COLO829 (cell line): ENCODE measurements at places on chromosomes 2 and 18.

DNA sequence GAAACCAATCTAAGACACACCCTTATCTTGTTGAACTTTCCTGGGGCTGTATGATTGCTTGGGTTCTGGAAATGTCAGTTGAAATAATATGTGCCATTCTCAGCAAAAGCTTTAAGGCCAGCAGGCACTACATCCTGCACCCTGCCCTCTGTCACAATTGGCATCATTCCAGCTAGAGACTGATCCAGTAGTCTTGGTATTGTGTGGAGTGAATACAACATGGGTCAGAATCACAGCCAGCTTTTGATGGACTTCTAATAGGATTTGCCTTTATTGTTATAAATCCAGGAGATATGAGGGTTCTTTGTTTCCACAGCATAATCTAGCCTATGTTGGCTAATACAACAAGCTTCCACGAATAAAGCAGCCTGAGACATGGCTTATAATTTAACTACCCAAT is 617.0 kb upstream of the CDH2 start:
- no peak for DNase-seq

- no peak for DNase-seq
Measured at GRCh38 chr2:149507974-149508373, 79.6 kb downstream of the MMADHC start.

DNA sequence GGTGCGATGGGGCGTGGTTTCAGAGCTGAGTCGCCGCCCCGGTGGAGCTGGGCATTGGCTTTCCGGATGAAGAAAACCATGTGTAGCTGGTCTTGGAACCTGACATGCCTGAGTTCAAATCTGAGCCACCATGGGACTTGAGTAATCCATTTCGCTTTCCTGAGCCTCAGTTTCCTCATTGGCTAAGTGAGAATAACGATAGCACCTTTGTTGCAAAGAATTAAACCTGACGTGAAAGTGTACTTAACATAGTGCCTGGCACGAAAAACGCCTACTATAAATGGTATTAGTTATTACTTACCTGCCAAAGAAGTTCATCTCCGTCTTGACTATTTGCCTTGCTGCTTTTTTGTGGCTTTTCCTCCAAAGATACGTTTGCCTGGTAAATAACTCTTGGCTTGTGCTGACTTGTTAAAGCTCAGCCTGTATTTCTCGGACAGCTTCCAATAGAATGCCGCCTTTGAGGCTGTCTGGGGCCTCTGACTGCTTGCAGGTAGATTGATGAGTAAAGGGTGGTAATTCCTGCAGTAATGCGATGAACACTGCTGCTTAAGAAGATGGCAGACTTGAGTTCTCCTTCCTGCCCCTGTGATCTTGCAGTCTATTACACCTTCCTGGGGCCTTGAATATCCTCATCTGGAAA is 1.3 kb downstream of the CDCA7 start:
- DNase-seq = no peak

DNA sequence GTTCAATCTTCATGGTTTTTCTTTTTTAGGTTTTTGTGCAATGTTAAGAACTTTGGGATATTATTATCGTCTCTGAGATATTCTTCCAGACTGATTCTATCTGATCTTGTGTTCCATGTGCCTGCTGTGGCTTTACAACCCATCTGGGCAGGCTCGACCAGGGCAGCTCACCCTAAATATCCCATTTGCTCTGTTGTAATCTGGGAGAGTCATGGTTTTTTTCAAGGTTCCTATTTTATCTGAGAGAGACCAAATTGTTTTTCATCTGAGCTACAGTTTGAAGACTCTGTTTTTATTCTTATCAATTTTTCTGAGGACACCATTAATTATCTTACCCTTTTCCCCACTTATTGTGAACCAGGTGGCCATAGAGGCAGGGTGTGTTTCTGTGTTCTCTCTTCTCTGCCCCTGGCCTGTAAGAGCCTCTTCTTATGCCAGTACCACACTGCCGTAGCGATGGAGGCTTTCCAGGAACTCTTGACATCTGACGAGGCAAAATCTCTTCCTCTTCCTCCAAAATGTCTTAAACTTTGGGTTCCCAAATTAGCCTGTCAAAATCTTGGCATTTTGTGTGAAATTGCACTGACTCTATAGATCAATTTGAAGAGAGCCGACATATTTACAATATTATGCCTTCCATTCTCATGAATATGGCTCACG is 3.1 kb downstream of the SP140L start:
- no peak for DNase-seq

DNA sequence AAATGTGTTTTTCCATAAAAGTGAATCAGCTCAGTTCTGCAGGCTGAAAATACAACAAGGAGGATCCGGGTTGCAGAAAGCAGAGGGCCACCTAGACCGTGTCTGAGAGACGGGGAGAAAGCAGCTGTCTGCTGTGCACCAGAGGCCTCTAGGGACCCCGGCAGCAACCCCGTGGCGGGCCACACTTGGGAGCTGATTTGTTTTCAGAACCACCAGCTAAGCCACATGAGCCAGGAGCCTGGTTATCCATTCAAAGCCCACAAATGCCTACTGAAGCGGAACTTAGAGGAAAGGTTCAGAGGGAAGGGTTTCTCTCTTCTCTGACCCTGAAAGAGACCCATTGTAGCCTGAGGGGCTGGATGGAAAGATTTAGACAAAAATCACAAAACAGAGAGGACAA is 28.4 kb upstream of the ID2 start:
- no peak for DNase-seq

DNA sequence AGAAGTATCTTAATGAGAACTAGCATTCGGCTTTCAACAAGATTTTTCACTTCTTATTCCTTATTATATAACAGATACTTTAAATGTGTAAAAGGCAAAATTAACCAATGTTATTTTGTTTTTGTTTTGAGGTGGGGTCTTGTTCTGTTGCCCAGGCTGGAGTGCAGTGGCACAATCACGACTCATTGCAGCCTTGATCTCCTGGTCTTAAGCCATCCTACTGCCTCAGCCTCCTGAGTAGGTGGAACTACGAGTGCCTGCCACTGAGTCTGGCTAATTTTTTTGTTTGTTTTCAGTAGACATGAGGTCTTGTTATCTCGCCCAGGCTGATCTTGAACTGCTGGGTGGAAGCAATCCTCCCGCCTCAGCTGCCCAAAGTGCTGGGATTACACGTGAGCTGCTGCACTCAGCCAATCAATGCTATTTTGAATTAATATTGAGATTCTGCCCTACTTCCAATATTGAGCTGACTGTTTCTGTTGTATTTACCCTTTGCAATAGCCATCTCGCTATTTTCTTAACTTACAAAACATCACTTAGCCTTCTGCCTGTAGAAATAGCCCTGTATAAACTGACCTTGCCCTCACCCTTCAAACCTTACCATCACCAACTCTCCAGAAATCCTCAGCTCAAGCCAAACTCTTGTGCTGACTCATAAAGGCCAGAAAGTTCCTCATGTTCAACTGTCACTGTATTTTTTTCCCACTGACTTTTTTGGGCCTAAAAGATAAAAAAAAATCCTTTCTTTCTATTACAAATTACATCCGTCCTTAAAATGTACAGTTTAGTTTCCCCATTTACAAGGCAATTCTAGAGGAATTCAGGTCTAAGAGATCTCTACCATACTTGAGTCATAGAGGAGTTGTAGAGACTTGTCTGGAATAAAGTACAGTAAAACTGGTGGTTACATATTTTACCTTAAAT is 94.3 kb downstream of the OLA1 start:
- no peak for DNase-seq

GRCh38 chr2:96546797-96547196 is 10.2 kb downstream of the ARID5A start:
- DNase-seq = no peak
